ENCODE measurements at places on chromosomes 6 and 20.

DNA sequence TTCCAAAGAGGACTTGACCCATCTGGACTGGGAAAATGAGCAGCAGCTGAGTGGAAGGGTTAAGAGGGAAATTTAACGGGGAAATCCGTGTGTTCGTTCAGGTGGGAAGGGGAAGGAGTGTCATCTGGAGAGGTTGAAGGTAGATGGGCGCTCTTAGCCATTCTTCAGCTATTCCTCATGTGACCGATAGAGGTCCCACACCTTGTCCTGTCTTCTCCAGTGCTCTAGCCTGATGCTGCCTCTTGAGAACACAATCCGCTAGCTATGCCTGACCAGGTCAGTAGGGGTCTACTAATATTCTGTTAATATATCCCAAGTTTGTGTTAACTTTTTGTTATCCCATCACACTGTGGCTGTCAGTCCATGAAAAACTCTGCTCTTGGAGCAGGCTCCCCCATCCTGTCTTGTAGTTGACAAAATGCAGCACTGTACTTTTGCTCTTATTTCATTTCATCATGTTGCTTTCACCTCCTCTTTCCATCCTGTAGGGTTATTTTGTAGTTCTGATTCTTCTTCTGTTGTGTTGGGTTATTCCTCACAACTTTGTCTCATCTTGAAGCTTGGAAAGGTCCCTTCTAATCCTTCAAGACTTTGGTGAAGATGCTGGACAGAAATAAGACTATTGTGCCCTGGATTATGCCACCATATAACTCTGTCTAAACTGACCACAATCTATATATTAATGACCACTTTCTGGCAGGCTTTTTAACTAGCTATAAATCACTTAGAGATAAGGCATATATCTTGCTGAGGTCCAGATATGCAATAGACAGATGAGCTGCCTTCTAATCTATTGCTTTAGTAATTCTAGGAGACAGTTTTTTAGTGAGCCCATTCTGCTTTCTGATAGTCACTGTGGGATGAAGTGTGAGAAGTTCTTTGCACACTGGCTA is 123.4 kb upstream of the SUPT3H start:
- no peak for DNase-seq

DNA sequence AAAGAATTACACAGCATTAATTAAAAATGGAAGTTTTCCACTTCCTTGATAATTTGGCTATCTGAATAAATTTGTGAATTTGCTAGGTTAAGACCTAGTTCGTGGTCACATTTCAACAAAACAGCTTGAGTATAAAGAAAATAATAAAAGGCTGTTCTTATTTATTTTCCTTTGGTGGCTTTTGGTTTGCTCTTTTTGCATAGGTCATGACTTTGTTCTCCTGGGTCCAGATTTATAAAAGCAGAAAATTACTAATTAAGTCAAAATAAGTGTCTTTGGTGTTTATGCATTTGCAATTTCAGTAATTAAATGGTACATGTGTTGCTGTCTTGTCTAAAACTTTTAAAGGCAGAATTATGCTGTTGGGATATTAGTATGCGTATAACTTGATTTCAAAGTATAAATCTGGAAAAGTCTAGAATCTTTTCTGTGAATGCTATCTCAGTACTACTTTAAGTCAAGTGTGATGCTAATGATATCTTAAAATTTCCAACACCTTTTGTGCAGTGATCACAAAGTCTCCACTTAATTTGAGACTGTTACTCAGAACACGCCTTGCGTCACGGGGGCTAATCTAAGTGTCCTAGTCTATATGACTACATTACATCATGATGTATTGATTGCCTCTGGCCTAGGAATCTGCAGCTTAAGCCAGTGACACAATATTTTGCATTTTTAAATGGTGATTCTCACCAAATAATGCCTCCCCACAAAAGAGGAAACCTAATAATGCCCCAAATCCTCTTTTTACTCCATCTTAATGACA is 41.0 kb downstream of the GNAS start:
- DNase-seq: no peak

DNA sequence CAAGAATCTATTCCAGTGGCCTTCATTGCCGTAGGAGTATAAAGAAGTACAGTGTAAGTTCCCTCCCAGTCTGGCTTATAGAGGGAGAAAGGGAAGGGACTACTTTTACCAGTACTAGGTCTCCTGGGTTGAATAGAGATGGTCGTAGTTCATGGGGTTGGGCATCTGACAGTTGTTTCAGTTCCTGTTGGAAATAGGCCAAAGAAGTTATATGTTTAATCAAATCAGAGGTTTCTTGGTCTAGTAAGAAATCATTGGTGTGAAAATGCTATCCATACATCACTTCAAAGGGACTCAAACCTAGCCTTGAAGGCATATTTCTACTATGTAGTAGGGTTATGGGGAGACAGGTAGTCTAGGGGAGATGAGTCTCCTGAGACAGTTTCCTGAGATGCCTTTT is 45.6 kb upstream of the MAN1A1 start:
- DNase-seq: no peak

DNA sequence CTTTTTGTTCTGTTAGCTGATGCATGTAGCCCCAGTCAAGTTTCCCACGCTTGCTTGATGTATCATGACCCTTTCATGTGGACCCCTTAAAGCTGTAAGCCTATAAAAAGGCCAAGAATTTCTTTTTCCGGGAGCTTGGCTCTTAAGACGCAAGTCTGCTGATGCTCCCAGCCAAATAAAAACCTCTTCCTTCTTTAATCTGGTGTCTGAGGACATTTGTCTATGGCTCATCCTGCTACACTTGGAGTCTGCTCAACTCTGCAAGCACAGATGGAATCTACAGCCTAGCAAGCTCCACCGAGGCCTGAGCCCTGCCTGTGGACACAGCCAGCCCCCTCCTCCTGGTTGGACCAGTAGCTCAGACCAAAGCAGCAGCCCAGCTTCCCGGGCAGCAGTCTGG is 3.4 kb downstream of the CST2 start:
- DNase-seq: no peak

DNA sequence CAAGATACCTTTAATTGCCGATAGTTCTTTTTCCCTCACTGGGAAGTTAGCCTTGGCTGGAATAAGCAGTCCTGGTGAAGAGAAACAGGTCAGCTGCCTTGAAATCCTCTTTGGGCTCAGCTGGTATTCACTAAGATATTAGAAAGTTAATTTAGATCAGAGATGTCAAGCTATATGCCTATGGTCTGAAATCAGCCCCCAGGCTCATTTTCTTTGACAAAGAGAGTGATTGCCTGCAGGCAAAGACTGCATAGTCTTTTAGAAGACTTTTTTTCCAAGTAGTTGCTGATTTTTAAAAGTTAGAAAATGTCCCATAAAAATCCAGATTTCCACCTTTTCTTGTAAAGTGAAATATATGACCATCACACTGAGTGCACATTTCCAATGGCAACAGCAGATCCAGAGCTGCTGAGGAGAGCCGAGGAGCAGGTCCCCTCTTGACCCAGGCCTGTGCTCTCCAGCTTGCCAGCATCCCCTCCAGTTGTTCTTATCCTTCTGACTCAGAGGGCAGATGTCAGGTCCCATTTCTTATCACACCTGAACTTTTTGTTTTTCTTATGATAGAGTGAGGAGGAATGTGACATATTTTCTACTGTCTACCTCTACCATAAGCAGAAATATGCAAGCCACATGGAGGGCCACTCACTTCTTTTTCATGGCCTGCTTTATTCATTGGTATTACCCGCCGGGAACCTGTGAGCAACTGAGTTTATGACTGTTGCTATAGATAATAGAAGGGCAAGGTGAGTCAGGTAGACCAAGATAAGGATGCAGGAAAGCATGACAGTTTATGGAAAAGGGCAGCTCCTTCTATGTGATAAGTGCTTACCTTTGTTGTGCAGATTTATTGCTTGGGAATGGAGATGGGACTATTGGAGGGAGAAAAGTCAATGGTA is 17.6 kb upstream of the L3MBTL3 start:
- DNase-seq: no peak

DNA sequence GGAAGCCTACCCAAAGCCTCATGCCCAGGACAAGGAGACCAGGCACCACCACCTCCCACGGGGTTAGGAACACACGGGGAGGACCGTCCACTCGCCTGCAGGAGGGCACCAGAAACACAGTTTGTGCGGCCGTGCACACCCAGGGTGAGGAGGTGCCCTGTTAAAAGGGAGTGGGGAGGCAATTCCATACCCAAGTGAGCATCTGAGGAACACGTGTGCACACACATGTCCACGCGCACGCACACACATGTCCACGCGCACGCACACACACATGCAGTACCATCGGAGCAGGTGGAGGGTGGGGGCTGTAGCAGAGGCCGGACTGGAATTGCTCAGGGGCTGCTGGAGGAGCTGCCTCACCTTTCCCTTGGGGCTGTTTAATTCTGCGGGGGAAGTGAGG is 259.4 kb downstream of the TAF4 start:
- no peak for DNase-seq

GRCh38 chr6:81049425-81050042 is 702.9 kb downstream of the TENT5A start:
- no peak for DNase-seq

GRCh38 chr6:26321005-26321404 is 44.0 kb upstream of the BTN3A2 start:
- no peak for DNase-seq

- DNase-seq: no peak
These were observed 81.0 kb downstream of the GPX5 start for GRCh38 chr6:28606424-28607391.

DNA sequence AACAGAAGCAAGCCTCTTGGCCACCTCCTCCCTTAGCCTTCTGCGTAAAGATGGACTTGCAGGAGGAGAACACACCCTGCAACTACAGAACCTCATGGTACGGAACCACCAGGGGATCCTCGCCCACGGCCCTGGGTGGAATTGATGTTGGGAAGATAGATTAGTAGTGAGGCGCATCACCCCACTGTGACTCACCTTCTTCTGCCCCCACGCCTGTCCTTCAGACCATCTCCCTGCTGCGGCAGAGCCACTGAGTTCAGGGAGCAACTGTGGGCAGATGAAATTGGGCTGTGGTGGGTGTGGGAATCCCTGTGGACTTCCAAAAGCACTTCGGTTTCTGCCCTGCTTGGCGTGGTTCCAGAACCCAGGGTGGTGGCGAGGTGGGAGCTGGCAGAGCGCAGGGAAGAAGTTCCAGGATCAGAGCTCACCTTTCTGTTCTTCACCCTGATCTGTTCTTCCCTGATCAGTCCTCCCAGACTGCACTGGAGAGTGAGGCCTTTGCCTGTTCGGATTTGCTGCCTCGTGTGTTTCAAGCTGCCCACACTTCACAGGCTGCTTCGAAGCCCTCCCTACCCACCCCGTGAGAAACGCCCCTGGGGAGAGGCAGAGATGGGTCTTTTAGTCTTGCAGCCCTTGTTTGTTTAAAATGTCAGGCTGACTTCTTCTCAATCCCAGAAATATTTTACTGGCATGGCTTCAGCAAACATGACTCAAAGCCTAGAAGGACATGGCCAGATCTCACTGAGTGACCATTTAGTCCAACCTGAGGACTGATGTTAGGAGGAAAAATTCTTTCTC is 92.8 kb upstream of the MLN start:
- DNase-seq: no peak

DNA sequence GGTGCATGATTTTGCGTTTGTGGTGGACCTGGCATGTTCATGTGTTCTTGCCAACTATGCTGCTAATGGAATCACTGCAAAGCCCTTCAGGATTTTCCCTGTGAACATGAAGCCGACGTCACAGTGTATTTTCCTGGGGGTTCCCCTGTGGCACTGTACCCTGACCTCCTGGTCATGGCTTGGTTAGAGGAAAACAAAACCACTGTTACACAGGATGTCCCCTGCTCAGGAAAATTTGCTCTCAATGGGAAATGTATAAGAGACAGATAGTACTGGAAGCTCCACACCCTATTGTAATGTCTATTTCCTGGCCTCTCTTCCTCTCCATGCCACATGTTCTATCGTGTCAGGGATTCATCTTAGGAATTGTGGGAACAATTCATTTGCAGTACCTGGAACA is 19.7 kb downstream of the TSHZ2 start:
- no peak for DNase-seq

- no peak for DNase-seq
These were observed 2.7 kb upstream of the RBM24 start for GRCh38 chr6:17278289-17279063.

- DNase-seq: no peak
These were observed 38.9 kb upstream of the SNAP25 start for GRCh38 chr20:10179574-10180298.

DNA sequence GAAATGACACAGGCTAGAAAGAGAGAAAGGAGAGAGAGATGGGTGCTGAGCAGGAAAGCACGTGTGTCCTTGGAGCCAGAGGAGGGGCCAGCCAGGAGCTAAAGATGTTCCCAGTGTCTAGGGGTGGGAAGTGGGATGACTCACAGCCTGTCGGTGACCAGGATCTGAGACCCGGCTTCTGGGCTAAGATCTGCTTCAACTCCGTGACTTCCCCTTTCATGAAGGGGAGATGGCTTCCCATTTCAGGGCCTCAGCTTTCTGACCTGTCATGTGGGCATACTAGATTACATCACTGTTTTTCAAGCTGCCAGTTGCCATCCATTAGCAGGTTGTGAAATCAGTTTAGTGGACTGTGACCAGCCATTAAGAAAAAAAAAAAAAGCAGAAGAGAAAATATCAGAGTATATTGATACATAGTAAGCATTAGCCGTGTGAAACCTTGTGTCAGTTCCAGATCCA is 5.4 kb downstream of the TGM3 start:
- no peak for DNase-seq
